ENCODE measurements at places on chromosomes 1 and 21.

- no peak for DNase-seq
Measured at GRCh38 chr1:228236744-228237143, 28.9 kb downstream of the OBSCN start.

GRCh38 chr1:46036894-46037839, 95.3 kb downstream of the PIK3R3 start:
- DNase-seq, result peak; percentile 62

GRCh38 chr1:33185541-33185940, 3.7 kb upstream of the TRIM62 start:
- peak; percentile 22 for DNase-seq

DNA sequence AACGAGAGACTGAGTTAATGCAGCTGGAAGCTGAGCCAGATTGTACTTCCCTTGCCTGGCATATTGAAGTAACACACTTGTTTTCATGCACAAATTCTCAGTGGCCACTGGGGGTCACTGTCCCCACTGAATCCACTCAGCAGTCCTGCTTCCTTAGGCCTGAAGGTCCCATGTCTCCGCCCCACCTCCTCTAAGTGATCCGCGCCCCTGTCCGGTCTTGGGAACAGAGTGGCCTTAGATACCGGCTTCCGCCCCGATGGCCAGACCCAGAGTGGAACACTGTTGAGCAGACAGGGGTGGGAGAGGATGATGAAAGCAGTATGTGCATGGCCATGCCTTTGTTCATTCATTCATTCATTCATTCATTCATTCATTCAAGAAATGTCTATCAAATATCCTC, 34.8 kb downstream of the CHAF1B start:
- DNase-seq, result peak; percentile 14

GRCh38 chr1:12148160-12148957, 18.4 kb upstream of the TNFRSF1B start:
- DNase-seq, result no peak

DNA sequence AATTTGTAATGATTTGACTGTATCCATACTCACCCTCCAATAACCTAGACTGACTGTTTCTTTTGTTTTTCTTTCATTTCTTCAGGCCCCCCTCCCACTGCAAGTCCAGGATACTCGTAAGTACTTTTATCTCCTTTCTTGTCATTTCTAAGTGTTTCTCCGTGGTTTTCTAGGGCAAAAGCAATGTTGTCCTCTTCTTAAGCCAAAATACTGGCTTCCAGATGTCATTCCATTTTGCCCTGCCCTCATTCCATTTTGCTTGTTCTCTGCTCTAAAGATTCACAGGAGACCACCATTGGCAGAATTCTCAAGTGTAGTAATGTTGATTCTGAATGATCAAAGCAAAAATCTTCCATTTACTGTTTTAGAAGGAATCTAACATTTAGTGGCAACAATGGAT, 152.8 kb upstream of the UBE2U start:
- DNase-seq, result no peak

- no peak for DNase-seq
Measured at GRCh38 chr1:202046227-202046626, 35.8 kb downstream of the ELF3 start.

DNA sequence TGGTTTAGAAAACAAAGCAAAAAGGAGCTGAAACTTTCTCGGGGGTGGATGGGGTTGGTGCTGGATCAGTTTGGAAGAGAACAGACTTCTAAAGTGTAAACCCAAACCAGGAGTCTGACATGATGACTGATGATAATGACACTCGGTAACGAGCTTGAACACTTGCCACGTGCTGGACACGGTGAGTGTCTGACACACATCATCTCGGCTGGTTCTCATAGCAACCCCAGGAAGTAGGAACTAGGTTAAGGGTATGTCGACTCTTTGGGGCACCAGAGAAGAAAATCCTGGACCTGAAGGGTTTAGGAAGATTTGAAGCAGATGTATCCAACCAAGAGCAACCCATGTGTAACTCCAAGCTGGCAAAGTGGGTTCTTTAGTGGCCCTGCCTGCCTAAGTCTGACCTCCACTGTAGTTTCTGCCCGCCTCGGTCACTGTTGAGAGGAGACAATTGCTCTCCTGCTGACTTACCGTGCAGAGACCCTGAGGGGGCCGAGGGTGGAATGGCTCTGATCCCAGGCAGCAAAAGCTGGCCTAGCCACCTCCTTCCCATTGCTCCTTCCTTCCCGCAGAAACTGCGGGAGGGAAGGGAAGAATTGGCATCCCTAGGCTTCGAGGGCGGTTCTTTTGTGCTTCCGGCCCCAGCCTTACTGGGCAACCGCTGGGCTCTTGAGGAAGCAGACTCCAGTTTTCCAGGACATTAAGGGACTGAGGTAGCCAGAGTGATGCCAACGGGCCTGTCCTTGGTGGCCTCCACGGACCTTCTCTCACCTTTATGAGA, 156.0 kb downstream of the TOMM20 start:
- peak; percentile 20 for DNase-seq

- DNase-seq, result no peak
Measured at GRCh38 chr1:31939484-31940329, 1.5 kb upstream of the PTP4A2 start.

- no peak for DNase-seq
Measured at GRCh38 chr1:168442931-168443330, 100.9 kb downstream of the XCL2 start.

GRCh38 chr1:99525331-99525730, 120.6 kb upstream of the PALMD start:
- no peak for DNase-seq

GRCh38 chr1:63454269-63454668, 68.8 kb downstream of the ITGB3BP start:
- peak; percentile 5 for DNase-seq

- DNase-seq, result peak; percentile 11
Measured at GRCh38 chr1:99527078-99527477, 118.8 kb upstream of the PALMD start.

- no peak for DNase-seq
Measured at GRCh38 chr1:195899762-195900352, 708.4 kb downstream of the KCNT2 start.

GRCh38 chr1:119840745-119841144, 29.5 kb upstream of the REG4 start:
- DNase-seq, result no peak

DNA sequence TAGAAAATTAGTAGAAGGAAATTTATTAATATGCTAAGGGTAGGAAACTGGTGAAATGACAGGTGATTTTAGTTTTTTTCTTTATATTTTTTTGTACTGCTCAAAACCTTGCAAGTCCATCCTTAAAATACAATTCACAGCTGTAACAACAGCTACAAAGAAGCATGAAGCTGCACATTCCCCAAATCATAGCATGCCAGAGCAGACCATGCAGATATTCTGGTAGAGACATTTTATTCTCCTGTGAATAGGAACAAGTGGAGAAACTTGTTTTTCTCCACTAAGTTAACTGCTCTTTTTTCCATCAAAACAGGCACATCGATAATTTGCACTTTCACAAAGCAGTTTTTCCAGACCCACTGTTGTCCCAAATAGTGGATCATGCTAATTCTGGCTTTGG, 1125.7 kb downstream of the BRINP3 start:
- no peak for DNase-seq

DNA sequence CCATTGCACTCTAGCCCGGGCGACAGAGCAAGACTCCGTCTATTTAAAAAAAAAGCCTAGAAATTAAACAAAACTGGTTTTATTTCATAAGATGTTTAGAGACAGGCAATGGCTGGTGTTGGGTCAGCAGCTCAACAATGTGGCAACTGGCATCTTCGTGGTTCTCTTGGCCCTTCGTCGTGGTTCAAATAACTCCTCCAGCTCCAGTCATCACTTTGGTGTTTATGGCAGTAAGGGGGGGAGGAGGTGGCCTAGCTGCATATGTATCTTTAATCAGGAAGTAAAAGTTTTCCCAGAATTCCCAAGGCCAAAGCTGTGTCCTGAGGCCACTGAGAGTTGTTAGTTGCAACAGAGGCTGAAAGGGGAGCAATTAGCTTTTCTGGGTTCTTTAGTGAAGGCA, 13.0 kb upstream of the LTN1 start:
- DNase-seq, result no peak

- DNase-seq, result no peak
Measured at GRCh38 chr1:78053498-78053897, 7.7 kb downstream of the GIPC2 start.

All from NCI-H446 treated with DMSO at 0.1 percent for 48 hours (cell line).